ENCODE measurements at places on chromosomes 3 and 15.

GRCh38 chr3:117540597-117540996, 831.0 kb downstream of the TUSC7 start:
- DNase-seq = no peak

DNA sequence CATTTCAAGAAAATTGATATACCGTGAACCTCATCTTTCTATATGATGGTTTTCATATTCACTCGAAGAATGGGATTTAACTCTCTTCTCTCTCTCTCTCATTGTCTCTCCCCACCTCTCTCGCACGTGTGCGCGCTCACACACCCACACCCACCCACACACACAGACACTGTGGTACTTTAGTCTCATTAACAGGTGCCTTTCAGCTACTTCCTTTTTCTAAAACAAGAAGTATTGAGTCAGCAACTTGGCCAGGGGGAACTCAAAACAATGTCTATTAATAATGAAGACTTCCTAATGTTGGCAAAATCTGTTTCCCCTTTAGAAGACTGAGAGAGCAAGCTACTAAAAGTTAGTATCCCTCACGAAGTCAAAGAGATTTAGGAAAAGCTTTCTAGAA, 150.7 kb downstream of the TMCO5A start:
- DNase-seq = no peak

- no peak for DNase-seq
Measured at GRCh38 chr3:142447301-142447851, 461 bp downstream of the XRN1 start.

GRCh38 chr3:99901200-99901926, 83.7 kb downstream of the CMSS1 start:
- DNase-seq = no peak

DNA sequence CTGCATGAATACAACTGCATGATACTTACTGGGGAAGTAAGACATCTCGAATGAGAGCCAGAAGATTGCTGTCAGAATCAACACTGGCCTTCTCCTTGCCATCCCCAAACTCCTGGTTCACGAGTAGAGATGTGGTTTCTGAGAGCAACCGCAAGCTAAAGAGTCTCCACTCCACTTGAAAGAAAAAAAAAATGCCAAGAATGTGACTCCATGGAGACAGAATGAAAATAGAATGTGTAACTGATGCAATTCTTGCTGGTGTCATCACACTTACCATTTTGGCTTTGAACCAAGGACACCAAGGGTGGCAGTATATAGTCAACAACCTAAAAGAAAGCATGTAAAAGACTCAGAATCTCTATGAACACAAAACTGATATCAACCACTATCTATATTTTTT, 280.4 kb downstream of the ULK4 start:
- no peak for DNase-seq

- DNase-seq = no peak
Measured at GRCh38 chr15:43544266-43544665, 26.9 kb downstream of the MAP1A start.

DNA sequence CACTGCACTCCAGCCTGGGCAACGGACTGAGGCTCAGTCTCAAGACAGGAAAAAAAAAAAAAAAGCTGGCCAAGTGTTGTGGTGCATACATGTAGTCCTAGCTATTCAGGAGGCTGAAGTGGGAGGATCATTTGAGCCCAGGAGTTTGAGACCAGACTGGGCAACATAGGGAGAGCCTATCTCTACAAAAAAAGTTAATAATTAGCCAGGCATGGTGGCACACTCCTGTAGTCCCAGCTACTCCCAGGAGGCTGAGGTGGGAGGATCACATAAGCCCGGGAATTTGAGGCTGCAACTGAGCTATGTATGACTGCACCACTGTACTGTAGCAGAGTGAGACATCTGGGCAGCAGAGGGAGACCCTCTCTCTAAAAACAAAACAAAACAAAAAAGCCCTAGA, 58.9 kb downstream of the RBPMS2 start:
- no peak for DNase-seq

DNA sequence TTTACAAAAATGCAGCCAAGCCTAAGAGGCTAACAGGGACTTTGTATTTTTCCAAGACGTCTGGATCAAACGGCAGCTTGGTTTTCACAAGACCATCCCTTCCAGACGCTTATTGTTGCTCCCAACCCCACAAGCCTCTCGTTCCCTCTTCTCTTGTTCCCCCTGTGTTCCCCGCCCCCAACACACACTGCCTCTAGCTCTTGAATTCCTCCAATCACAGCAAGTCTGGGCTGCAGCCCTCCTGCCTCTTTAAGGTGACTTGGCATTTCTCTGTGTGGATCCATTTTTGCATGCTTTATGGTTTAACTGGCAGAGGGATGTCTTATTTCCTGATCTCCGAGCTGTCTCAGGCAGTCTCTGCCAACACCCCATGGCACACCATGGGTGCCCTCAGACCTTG, 182.2 kb downstream of the ABHD5 start:
- no peak for DNase-seq

DNA sequence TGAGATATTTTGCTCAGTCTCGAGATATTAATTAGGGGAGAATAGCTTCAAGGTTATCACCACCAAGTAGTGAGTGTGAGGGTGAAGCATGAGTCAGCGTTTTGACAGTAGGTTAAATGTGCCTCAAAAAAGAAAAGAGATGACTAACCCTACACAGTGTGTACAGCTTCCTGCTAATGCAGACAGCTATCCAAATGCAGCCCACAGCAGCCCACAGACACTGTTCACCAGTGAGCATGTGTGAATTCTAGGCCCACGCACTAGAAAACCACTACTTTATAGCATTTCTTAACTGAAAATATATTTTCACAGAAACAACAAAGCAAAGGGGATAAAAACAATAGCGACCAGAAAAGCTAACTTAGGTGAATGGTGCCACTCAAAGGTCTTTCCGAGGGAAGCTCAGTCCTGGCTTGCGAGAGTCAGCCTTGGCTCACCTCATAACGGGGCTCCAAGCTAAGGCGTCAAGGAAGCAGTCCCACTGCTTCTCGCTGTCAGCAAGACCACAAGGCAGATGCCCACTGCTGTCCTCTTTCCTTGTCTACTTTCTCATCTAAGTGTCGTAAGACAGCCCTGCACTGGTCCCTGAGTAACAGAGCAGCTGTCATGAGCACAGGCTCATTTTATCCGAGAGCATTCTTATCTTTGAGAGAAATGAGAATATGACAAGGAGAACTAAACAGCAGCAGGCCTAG, 47.6 kb downstream of the TXNRD3 start:
- no peak for DNase-seq

- no peak for DNase-seq
Measured at GRCh38 chr3:20141316-20141715, 44.7 kb downstream of the SGO1 start.

- DNase-seq = no peak
Measured at GRCh38 chr15:67116742-67117141, 51.3 kb downstream of the SMAD3 start.

DNA sequence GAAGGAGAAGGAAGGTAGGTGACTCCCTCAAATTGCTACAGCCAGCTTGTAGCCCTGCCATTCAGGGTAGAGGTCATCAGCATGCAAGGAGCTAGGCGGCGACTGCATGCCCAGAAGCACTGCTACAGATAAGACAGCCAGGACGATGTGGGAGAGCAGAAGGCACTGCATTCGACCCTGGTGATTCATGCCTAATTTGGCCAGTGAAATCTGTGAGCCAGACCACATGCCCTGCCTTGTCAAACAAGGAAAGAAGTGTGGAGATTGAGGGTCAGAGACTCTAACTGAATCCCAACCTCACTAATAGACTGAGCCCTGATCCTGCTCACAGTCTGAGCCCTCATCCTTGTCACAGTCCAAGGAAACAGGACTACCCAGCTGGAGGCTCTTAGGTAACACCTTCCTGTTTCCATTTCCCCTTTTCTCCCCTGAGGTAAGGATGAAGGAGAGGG, 86.6 kb downstream of the LINGO1 start:
- DNase-seq = no peak

DNA sequence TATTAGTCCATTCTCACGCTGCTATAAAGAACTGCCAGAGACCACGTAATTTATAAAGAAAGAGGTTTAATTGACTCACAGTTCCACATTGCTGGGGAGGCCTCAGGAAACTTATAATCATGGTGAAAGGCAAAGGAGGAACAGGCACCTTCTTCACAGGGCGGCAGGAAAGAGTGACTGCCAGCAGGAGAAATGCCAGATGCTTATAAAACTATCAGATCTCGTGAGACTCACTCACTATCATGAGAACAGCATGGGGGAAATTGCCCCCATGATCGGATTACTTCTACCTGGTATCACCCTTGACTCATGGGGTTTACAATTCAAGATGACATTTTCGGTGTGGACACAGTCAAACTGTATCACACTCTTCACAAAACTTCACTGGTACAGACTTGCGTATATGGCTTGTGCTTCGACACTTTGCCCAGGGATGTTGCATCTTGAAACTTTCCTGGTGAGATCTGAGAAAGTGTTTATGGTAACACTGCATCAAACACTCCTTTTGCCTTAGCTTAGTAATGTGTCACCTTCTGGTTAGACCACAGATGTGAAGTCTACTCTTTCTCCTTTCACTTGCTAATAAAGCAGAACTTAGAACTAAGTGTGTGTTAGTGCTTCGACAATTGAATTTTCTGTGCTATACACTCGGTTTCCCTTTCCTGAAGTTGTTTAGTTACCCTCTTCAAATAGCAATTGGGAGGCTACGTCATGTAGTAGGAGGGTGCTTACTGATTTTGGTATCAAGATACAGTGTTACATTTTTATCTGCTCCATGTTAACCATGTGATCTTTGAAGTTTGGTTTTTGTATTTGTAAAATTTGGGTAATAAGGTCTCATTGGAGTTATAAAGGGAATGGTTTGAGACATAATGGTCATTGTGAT, 185.7 kb downstream of the LPP start:
- DNase-seq = no peak

DNA sequence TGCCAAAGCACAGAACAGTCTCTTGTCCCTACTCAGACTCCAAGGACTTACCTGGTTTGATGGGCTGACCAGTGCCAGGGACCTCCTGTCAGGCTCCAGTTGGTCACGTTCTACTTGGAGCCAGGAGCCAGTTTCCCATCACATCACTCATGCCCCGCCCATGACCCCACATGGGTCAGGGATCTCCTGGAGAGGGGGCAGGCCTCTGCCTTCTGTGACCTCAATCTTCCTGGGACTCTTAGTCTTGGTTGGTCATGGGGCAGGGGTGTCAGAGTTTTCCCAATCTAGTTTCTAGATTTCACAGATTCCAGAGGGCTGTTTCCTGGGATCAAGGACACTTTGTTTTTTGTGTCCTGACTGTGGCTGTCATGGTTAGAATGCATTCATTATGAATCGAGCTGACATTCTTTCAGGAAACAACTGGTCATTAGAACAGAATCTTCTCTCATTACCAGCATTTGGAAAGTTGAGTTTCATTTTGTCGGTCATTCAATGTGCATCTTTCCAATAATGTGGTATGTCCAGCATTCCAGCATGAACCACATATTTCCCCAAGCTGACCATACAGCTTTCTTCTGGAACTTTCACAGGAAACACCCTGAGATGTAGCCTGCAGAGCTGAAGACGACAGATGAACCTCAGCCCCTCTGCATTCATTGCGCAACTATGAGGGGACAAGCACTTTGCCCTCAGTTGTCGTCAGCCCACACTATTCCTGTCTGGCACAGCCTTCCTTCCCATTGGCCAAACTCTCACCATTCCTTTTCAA, 19.8 kb downstream of the CYP19A1 start:
- DNase-seq = no peak

- no peak for DNase-seq
Measured at GRCh38 chr3:28476194-28476593, 127.6 kb upstream of the AZI2 start.

DNA sequence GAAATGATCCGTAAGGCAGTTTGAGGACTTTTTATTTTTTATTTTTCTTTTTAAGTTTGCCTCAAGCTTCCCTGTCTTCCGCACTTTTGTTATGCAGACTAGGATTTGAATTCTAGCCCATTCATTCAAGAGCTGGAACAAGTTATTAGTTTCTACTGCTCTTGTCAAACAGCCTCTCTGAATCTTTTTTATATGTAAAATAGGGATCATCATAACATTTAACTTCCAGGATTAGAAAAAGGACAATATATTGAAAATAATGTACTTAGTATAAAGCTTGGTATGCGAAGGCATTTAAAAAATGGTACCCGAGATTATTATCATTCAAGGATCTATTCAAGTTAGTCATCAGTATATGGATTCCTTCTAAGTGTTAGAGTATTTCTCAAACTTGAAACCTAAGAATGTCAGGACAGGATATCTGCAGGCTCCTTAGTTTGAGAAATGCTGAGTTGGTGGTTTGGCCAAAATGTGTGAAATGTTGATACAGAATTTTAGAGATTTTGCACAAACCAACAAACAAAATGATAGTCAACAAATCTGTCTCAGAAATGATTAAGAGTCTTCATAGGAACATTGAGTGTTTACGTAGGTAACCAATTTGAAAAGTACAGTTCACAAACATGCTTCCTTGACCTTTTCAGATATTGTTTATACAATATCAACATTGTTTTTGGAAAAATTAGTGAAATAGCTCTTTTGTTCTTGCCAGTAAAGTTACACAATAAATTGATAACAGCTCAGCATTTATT, 40.5 kb upstream of the IGSF10 start:
- DNase-seq = no peak

GRCh38 chr15:27017168-27017809, 46.3 kb downstream of the GABRG3 start:
- no peak for DNase-seq

DNA sequence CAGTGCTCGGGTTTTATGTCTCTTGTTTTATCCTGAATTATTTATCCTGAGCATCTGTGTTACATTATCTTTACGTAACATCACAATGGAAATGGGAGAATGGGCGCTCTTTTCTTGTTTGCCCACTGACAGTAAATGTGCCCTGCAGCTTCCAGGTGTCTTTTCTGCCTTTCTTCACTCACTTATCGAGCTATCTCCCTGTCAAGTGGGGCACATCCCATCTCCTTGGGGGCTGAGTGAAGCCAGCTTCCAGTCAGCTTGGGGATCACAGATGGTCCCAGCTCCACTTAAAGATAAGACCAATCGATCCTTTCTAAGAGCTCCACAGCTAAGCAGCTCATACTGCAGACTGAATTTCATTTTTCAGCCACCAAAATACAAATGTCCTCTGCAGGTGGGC, 125.8 kb downstream of the KBTBD8 start:
- DNase-seq = no peak
